ENCODE measurements at places on chromosomes 4 and X.

DNA sequence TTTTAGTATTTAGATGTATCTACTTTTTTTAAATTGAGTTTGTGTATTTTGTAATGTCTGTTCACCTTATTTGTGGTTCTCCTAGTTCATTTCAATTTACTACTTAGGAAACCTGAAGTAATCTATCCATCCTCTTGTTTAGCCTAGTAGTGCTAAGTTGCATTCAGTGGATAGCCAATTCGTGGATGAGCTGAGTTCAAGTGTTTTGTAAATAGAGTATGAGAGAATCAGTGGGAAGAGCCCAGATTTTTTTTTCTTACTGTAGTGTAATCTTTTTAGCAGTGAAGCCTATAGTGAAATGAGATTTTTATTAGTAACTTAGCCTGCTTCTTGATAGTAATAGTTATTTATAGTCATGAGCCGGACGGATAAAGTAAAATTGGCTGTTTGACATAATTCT lies 21.7 kb downstream of the STAG2 start:
- DNase-seq = no peak

DNA sequence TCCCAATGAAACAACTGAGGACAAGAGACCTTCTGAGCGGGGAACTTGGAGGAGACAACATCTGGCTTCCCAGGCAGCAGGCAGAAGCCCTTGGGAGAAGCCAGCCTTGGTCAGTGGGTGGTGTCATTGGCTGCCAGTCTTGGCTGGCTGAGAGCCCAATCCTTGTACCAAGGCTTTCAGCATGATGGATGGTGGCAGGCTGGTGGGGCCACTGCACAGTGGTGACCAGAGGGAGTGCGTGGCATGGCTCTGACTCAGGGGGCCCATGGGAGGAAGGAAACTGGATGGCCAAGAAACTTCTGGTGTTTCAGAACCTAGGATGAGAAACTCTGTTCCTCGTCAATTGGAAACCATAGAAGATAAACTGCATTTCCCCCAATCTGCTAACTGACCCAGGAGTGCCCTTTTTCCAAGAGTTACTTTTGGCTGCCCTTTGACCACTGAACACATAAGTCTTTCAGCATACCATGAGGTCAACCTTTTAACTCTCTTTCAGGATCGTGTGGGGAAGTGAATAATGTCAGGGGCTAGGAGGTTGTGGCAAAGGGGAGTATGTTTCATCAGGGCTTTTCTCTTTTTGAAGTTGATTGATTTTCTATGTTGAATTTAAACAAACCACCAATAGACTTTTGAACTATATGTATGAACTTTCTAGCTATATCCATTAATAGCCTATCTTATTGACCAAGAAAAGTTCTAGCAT lies 60.9 kb downstream of the SOWAHB start:
- DNase-seq = no peak

- DNase-seq = no peak
Measured at GRCh38 chrX:136931661-136932060, 51.1 kb upstream of the RBMX start.

- no peak for DNase-seq
Measured at GRCh38 chrX:97167333-97167732, 283.6 kb downstream of the RPA4 start.

DNA sequence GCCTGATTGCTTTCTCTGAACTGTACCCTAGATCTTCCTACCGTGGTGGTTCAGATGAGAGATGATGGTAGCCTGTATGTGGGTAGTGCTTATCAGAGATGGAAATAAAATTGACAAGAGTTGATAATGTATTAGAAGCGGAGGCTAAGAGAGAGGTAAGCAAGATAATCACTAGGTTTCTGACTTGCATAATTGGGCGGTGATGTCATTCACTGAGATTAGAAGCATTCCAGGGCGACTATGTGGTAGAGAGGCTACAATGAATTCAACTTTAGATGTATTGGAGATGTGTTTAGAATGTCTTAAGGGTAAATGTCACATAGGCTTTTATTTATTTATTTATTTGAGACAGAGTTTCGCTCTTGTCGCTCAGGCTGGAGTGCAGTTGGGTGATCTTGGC lies 415 bp upstream of the TENM3 start:
- DNase-seq = no peak

DNA sequence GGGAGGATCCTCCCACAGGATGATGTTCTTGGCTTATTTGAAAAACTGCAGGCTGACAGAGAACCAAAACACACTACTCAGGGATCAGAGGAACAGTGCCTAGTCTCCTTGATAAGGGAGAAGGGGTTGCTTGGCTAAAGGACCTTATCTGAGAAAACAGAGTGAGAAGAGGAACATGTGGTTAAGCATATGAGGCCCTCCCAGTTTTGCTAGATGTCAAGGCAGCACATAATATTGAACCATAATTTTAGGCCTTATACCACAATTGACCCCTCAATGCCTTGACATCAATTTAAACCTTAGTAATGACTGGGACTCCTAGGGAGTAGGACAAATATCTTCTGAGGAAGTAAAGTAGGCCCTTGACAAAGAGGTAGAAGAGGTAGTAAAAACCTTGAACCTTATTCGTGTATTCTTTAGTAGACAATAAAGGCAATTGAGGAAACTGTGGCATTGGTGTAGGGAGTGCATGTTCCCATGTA lies 79.3 kb downstream of the TEX13C start:
- DNase-seq = no peak

GRCh38 chr4:186172546-186172945 lies 18.8 kb upstream of the CYP4V2 start:
- no peak for DNase-seq

GRCh38 chr4:82543131-82543530 lies 18.7 kb downstream of the TMEM150C start:
- no peak for DNase-seq

DNA sequence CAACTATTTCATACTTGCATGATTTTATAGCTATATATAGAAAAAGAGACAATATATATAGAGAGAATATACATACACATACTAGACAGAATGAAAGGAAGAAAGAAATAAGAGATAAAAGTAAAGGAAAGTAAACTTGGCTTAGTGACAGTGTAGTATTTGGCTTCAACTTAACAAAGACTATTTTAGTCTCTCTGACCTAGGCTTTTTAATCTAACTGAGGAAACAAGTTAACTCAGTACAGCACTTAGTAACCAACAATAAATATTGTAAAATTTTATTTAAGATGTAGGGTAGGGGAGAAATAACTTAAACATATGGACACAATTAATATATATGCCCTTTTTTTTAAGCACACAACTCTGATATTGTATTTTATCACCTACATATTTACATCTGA lies 249.0 kb upstream of the MAB21L2 start:
- no peak for DNase-seq

GRCh38 chr4:118964891-118965411 lies 76.3 kb downstream of the SYNPO2 start:
- no peak for DNase-seq

DNA sequence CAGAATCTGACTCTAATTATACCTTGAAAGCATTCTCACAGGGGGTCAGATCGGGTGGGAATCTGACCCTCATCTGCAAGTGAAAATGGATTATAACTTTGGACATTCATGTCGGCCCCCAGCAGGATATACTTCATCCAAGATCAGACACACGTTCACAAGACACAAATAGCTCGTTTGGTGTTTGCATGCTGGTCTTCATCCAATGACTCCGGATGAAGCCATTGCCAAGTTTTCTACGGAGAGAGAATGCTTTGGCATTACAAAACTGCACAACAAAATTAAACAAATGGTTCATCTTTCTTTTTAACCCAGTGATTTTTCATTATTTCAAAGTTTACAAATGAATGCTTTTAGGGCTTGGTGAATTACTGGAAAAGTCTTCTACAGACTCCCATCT lies 105.5 kb downstream of the MID1 start:
- DNase-seq = no peak

GRCh38 chr4:13542577-13543031 lies 1.7 kb downstream of the NKX3-2 start:
- no peak for DNase-seq

DNA sequence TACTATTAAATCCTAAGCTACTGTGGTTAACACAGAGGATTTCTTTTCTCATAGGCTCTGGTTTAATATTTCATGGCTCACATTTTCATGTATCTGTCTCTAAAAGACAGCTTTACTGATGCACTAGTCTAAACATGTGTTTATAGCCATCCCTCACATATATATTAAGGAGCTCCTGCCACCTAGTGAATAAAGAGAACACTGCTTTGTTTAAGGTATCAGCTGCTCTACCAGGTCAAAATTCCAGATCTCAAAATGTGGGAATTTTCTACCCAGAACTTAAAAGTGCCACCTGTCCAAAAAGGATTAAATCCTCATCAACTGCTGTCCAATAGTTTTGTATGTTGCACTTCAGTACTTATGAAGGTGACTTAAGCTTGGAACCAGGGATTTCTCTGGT lies 188.5 kb upstream of the TEX13C start:
- DNase-seq = no peak

GRCh38 chr4:81021981-81022380 lies 8.5 kb upstream of the BMP3 start:
- DNase-seq = no peak

DNA sequence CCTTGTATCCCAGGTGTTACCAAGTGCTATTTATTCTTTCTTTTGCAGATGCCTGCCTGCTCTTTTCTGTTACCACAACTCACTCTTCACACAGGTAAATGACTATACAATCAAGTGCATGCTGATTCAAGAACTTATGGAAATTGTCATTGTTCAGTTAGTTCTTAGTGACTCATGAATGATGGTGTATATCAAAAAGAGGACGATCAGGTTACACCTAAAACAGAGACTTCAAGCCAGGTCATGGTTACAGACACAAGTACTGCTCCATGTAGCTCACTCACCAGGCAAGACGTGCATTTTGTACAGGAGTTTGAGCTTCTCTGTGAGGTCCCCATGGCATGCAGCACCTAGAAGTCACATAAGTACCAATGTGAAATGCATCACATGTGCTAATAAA lies 59.3 kb upstream of the UCP1 start:
- DNase-seq = no peak

DNA sequence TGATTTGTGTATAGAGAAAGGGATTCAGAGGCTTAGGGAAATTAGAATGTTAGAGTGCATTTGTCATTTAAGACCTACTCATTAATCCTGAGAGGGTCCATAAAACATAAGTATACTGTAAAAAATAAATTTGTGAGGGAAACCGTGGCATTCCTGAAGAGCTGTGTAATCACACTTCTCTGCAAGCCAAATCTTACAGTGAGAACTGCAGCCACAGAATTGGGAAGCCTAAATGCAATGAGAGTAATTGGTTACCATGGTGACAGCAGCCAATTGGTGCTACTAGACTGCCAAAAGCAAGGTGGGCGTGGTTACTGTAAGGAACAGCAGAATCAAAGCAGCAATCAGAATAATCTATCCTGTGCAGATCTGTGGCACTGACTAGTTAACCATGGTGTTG lies 345.2 kb upstream of the GRID2 start:
- no peak for DNase-seq

DNA sequence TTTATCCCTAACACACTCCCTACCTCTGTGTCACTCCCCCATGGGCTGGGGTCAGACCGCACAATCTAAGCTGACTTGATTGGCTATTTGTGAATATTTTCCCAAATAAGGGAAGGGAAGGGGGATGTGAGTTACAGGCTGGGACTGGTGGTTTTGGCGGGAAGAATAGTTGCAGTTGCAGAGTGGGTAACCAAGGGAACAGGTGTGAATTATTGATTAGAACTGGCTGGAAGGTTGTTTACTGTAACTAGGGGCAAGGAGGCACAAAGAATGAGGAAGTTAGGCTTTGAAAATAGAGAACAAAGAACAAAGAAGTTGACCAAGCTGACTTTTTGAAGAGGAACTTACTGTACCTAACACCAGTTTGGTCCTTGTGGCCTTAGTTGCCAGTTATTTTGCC lies 88.0 kb upstream of the XAGE2 start:
- DNase-seq = no peak

DNA sequence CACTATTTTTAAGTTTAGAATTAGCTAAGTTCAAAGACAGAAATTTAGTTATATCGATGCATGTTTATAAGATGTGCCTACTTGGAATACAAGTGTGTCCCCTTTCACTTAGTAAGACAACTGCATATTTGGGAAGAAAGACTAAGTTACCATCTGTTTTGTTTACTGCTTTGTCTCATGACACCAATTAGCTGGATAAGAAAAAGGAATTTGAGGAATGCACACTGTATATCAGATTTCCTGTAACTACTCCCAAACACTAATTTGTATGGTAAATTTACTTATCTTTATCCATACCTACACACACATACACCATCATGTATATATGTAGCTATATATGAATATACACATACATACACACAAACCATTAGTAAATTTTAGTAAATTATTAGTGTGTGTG lies 1442.8 kb upstream of the IGFBP7 start:
- no peak for DNase-seq

DNA sequence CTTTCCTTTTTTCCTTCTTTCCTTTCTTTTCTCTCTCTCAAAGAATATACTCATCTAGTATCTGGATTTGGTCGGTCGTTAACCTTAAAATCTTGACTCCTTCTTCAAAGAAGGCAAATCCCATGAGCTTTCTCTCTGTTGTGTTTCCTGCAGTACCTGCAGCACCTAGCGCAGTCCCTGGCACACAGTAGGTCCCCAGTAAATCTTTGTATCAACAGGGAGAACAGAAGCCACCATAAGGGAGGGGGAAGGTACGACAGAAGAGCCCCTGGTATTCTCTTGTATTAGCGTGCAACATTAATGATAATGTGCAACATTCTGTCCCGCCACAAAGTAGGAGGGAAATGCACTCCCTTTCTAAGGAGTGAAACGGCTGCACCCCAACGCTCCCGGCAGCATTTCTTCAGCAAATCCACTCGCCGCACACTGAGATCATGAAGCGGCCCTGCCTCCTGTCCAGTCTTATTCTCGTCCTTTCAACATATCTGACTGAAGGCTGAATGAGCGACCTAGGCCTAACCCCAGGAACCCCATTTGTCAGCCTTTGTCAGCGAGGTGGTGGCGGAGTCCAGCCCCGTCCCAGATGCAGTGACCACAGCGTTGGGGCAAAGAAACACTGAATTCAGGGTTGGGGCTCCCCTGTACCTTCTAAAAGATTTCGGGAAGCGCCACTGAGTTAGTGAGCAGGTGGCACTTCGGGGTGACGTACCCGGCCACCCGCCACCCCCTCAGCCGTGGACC lies 133.7 kb downstream of the AMELX start:
- DNase-seq = no peak

GRCh38 chr4:60865273-60865672 lies 334.9 kb upstream of the ADGRL3 start:
- no peak for DNase-seq

DNA sequence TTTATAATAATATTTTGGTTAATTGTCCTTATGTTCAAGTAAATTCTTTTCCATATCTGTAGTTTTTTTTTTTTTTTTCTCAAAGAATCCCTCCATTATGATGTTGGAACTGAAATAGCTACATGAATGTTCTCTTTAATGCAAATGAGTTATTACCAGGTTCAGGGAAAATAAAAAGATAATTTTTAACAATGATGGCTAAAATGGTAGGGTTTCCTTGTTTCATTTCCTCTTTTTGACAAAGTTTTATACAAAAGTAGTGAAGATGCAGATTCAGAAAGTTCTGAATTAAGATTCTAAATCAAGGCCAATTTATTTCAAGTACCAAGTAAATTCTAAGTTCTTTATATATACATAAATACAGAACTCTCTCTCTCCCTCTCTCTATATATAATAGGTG lies 779.0 kb upstream of the INTU start:
- DNase-seq = no peak

GRCh38 chr4:26003056-26003455 lies 89.0 kb downstream of the SMIM20 start:
- no peak for DNase-seq

Data from stimulated activated CD8-positive, alpha-beta memory T cell treated with anti-CD3 and anti-CD28 coated beads, Interleukin-15, amount 100 ng/mL, for 24 hours (primary cell).